Skin of body (tissue), 3 donors: ENCODE measurements at places on chromosomes 13 and 19.
A peak's percentile ranks its signal among the peaks of the same experiment; 100 is the strongest.

- no peak for DNase-seq
Measured at GRCh38 chr19:54918499-54918898, 12.6 kb downstream of the NCR1 start.

DNA sequence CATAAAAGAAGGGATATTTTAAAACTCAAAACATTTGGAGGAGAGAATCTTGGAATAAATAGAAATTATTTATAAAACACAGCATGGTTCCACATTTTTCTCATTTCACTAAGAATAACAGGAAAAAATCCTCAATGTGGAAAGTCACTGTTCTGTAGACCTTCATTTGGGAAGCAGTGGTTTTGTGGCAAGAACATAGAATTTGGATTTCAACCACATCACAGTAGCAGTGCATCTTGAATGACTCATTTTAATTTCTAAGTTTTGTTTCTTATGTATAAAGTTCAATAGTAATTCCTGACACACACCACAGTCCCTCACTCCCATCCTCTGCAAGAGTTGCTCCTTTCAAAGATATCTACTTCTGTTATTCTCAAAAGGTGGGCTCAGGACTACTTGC is 264.0 kb downstream of the ENOX1 start:
- peak; percentile 65 for DNase-seq

DNA sequence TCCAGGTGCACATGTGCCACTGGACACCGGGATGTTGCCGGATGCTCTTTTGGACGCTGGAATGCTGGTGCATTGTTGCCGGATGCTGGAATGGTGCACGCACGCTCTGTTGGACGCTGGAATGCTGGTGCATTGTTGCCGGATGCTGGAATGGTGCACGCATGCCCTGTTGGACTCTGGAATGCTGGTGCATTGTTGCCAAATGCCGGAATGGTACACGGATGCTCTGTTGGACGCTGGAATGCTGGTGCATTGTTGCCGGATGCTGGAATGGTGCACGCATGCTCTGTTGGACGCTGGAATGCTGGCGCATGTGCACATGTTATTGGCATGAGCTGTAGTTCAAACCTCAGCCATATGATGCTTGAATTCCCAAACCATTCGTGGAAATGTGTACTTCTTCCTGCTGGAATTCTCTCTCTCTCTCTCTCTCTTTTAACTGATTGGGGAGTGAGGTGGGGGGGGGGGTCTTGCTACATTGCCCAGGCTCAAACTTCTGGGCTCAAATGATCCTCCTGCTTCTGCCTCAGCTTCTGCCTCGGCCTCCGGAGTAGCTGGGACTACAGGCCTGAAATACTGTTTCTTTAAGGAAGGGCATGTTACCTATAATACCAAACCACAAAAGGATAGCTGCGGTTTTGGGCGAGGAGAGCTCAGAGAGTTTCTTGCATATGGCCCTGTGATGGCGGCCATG is 1.2 kb upstream of the MCF2L start:
- peak; percentile 51 for DNase-seq

- DNase-seq: no peak
Measured at GRCh38 chr13:99373436-99373835, 66.2 kb upstream of the GPR183 start.

DNA sequence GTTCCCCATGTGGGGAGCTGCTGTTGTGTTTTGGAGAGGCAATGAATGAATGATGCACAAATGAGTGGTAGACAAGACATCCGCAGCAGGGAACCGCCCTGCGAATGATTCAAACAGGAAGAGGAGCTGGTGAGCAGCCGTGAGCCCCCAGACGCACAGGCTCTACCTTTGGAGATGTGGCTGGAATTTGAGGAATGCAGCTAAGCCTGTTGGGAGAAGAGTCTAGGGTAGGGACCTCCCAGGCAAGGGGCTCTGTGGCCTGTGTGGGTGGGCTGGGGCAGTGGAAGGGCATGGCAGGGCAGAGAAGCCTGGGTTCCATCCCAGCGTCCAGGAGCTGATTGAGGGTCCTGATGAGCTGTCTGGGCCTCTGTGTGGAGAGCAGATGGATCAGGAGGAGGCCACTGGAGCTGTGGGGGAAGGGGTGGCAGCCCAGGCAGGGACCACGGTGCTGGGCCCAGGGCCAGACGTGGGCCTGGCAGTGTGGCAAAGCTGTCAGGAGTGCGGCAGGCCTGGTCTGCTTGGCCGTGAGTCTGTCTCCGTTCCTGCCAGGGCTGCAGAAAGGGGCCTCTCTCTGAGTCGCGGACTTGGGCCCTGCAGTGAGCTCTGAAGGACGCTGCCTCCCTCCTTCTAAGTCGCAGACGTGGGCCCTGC is 41.8 kb upstream of the DCUN1D2 start:
- no peak for DNase-seq

- DNase-seq: no peak
Measured at GRCh38 chr13:29510651-29511084, 84.8 kb downstream of the SLC7A1 start.

- DNase-seq: no peak
Measured at GRCh38 chr13:113906571-113906970, 42.7 kb upstream of the GAS6 start.

- no peak for DNase-seq
Measured at GRCh38 chr19:12126707-12127106, 13.4 kb downstream of the ZNF20 start.

- peak; percentile 89 for DNase-seq
Measured at GRCh38 chr13:76461999-76462398, 424.2 kb downstream of the KCTD12 start.

DNA sequence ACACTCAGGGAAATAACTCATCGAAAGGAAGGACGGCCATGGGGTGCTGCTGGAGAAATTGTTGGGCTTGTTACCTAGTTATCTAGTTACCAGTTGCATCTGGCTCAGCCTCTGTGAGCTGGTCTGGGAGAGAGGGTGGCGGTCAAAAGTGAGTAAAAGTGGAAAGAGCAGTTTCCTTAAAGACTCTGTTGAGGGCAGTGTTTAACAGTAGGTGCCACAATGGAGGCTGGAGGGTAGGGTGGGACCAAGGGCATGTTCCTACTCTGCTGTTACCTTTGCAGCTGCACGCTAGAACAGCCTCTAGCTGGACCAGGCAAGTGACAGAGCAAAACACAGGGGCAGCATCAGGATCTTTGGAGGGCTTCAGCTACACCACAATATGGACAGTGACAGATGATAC is 228.8 kb upstream of the STARD13 start:
- DNase-seq: no peak

GRCh38 chr13:109412283-109412901 is 374.0 kb downstream of the IRS2 start:
- DNase-seq: peak; percentile 32

DNA sequence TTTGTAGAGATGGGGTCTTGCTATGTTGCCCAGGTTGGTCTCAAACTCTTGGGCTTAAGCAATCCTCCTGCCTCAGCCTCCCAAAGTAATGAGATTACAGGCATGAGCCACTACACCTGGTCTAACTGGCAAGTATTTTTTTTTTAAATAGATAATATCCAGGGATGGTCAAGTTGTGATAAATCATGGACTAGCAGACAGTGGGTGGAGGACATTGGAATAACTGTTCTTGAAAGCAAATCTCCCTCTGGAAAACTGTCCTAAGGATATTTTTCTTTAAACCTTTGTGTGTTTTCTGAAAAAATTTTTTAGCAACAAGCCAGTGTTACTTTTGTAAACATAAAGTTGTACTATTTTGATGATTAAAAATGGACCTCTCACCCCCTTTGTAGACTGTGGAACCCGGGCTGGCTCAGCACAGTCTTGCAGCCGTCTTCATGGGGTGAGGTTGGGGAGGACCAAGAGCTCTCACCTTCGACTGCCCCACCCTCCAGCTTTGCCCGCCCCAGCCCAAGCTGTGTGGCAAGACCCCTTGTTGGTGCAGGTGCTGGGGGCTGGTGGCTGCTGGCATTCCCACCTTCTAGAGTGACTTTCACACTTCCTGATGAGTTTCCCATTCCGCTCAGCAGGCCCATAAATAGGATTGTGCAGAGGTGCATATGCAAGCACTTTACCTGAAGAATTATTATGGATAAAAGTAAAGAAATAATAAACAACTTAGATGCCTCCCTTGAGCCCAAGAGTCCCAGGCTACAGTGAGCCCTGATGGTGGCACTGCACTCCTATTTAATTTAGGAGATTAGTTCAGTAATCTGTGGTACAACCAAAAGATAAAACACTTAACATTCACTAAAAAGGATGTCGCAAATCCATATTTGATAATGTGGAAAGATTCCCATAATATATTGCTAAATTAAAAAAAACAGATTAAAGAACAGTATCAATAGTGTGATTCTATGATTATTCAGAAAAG is 107.3 kb downstream of the GADD45B start:
- DNase-seq: no peak

DNA sequence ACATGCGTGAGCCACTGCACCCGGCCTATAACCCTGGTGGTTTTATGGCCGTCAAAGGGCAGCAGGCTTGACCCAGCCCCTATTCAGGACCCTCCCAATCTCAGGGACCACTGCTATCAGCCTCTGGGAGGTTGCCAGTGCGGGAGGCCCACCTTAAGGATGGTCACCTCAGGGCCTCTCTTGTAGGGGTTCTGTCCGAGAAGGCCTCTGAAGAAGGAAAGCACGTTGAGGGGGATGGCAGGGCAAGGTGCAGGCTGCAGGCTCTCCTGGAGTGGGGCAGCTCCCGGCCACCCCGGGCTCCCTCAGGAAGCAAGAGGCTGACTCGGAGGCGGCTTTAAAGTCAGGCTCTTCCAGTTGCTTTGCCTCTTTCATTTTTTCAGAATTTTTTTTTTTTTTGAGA is 6.0 kb upstream of the GRTP1 start:
- DNase-seq: no peak

DNA sequence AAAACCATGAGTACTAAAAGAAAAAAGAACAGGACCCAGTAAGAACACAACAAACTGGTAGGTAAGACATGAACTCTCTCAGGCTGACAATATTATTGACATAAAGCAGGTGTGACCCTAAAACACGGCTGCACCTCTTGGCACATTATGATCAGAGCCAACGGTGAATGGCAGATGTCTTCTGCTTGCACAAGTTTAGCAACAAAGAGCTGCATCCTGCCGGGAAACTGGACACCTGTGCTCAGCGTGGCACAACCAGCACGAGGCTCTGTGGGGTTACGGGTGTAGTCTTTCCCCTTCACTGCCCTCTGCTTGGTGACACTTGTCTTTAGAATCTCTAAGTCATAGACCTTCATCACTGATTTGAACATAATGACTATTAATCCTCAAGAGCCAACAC is 97.9 kb downstream of the DOCK9 start:
- DNase-seq: no peak

GRCh38 chr13:25756912-25757311 is 294.9 kb downstream of the SHISA2 start:
- DNase-seq: no peak

DNA sequence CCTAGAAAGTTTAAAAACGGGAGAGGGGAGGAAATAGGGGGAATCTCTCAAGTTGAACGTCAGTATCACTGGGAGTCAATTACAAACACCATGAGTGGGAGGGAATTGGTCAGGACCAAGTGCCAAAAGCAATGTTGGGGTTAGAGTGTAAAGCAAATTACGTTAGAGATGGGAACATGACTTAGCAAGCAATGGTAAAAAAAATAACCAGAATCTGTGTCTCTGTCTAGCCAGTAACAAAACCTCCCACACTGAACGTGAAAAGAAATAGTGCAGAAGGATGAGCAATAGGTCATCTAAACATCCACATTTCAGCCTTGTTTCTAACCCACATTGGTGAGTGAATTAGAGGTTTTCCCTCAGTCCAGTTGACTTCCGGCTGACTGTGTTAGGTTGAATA is 242.2 kb downstream of the COG6 start:
- DNase-seq: no peak

- DNase-seq: no peak
Measured at GRCh38 chr19:40284251-40284500, 969 bp downstream of the AKT2 start.
